Karpas-422 (cell line): ENCODE measurements at places on chromosomes 3 and 15. TPM values are rescaled to one million over a fixed set of nuclear protein-coding genes. Genes with fewer than 3 reads are reported as not detected.
A peak's percentile ranks its signal among the peaks of the same experiment; 100 is the strongest.

DNA sequence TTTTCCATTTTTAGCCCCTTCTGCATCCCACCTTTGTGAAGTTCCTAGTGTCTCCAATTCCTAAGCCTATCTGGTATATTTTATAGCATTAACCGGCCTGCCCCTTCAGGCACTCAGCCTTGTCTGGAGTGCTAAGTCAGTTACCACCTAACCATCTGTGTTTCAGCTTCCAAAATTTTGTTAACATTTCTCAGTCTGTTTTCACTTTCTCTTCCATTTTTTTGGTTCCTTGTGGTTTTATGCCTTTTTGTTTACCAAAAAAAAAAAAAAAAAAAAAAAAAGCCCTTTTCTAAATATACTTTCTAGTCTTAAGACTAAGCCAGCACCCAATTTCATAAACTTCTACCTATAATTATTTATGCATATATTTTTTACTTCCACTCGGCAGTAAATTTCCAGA, 92.4 kb downstream of the CSNK1G1 start:
- no peak for DNase-seq

DNA sequence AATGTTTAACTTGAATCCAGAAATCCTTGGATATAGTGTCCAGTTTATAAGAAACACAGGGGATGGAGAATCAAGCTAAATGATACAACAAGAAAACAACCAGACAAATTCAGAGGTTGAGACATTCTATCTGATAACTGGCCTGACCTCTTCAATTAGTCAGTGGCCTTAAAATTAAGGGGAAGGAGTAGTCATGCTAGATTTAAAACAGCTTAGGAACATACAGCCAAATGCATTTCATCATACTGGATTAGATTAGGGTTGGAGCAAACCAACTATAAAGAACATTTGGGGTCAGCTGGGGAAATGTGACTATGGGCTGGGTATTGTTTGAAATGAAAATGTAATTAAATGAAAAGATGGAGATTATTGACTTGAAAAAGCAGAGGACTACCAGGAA, 53.3 kb downstream of the PPARG start:
- DNase-seq, result no peak

DNA sequence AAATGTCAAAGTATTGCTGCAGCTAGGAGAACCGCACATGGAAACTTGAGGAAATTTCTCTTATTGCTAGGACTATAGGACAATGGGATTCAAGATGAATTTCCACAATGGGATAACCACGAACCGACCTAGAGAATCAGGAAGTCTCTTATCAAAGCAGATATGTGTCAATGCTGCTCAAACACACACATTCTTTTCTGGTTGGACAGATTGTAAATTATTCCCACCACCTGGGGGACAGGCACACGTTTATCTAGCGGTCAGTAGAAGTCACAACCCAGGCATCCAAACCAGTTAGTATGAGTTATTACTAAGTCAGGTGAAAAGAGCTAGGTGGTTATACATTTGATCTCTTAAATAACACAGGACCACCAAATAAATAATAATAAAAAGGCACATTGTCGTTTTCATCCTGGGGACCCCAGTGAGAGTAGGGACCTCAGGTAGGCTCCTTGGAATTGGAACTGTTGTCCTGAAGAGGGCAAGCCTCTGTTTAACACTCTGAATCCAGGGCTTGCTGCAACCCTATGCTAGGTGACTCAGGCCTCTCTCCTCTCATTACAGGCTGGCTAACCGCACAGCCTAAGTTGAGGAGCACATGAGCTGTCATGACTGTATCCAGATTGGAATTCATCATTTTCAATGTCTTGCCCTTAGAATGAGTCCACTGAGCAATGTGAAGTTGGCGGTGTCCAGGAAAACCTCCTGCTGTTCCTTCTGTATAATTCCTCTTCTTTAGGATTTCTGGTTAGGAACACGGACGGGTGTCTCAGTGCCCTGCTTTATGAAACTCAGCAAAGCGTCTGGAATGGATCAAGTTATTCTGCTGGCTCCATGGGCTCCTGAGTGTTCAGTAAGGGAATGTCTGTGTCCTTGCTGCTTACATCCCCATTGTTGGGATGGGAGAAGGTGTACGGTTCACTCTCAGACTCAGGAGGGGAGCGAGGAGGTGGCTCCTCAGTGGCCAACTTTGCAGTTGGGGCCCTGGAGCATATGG, 59.0 kb downstream of the CLEC3B start:
- no peak for DNase-seq

The P2RY13 gene
- total RNA-seq, result 0.40 and 0.97 TPM in 2 replicates

The TMC3 gene
- not detected in 2 replicates for total RNA-seq

The HPS3 gene
- 38.5 and 62.5 TPM in 2 replicates for total RNA-seq

DNA sequence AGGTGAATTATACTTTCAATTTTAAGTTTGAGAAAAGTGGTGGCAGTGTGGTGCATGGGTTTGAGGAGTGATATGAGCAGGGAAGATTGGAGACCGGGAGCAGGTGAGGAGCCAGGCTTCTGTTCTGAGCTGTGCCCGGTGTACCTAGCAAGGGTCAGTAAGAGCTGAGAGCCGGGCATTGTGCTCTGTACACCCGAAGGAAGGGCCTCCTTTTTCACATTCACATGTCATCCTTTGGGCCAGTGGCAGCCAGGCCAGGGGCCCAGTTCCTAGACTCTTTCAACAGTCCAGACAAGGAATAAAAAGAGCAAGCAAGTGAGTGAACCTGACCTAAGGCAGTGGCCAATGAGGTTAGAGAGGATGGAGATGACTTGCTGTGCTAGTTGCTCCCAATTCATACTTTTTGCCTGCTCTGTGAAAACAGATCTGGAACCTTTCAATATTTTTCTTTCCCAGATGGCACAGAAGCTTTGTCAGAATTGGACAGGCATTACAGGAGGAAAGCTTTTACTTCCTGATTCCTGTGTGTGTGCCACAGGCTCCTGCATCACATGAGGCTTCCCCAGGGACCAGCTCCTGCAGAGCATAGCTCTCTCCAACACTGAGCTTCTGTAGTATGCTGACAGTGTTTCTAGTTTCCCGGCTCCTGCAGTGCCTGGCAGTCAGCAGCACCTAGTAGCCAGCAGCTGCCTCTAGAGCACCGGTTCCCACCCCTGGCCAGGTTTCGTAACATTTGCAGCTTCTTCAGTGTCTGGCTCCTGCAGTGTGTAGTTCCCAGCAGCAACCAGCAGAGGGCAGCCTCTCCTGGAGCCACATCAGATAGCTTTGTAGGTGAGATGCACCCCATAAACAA, 5.3 kb upstream of the TRA2B start:
- DNase-seq, result peak; percentile 94
